ENCODE measurements at places on chromosomes 4 and X. TPM values are rescaled to one million over a fixed set of nuclear protein-coding genes. Genes with fewer than 3 reads are reported as not detected.

NWD2 gene
- 0.05 TPM for total RNA-seq

GRCh38 chr4:45946699-45947098 lies 177.2 kb downstream of the GABRG1 start:
- no peak for DNase-seq

NAAA gene
- total RNA-seq, result 3.5 TPM

- no peak for DNase-seq
These were observed 63.0 kb downstream of the GPC3 start for GRCh38 chrX:133922390-133922771.

XAGE1A gene
- not detected for total RNA-seq

SPATA4 gene
- total RNA-seq, result not detected

MSMO1 gene
- total RNA-seq, result 139 TPM

CHRDL1 gene
- 14.3 TPM for total RNA-seq

BMX gene
- not detected for total RNA-seq

GRCh38 chrX:102745857-102746584 lies 25.5 kb downstream of the GPRASP3 start:
- DNase-seq, result no peak

GRCh38 chr4:155609455-155610059 lies 57.1 kb upstream of the GUCY1A1 start:
- DNase-seq, result no peak

DNA sequence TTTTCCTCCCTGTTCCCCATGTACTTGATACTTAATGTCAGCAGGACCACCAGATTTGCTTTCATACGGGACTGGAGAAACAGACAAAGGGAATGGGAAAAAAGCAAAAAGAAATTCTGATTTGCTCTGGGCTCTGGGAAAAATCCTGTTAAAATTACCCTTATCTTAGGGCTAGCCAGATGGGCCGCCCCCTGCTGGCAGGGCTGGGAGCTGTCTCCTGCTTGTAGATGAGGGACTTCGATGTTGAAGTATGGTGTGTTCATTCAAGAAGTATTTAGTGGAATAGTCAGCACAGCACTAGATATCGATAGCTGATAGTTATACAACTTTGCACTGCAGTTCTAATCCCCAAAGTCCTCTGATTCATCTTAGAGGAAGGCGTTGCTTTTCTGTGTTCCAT lies 45.8 kb downstream of the BCORL1 start:
- DNase-seq, result no peak

TIGD4 gene
- 3.9 TPM for total RNA-seq

- DNase-seq, result no peak
These were observed 163.6 kb upstream of the KLF3 start for GRCh38 chr4:38500433-38500832.

DNA sequence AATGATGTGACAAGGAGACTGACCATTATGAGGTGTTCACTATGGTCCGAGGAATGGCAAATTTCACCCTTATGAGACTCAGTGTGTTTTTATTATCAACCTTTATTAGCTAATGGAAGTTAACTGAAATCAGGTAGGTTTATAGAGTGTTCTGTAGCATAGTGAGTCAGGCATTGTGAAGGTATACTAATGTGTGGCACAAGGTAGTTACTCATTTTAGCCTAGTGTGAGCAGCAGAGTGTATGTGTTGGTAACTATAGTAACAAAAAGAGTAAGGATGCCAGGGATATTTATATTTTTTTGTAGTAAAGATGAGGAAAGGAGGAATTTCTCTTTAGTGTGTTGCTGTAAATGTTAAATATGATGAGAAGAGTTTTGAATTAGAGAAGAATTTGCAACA lies 12.0 kb downstream of the PDLIM5 start:
- no peak for DNase-seq

DNA sequence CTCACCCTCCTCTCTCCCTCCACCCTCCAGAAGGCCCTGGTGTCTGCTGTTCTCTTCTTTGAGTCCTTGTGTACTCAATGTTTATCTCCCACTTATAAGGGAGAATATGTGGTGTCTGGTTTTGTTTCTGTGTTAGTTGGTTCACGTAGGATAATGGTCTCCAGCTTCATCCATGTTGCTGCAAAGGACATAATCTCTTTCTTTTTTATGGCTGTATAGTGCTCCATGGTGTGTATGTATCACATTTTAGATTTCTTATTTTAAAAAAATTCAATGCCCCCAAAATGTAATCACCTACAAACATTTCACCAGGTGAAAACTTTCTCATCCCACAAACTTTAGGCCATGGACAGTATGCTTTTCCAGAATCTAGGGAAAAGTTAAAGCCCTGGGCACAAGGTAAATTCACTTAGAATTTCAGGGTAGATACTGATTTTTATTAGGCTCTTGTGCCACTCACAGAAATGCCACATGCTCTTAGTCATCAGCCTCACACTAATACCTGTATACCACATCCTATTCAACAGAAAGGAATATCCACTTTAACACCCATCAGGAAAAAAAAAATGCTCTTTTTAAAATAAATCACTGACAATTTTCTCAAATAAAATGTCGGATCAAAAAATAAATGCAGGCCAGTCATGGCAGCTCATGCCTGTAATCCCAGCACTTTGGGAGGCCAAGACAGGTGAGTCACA lies 104.8 kb upstream of the ENPP6 start:
- no peak for DNase-seq

MOSPD2 gene
- 11.5 TPM for total RNA-seq

BGN gene
- 85.2 TPM for total RNA-seq

PSMD10 gene
- 93.9 TPM for total RNA-seq

DNA sequence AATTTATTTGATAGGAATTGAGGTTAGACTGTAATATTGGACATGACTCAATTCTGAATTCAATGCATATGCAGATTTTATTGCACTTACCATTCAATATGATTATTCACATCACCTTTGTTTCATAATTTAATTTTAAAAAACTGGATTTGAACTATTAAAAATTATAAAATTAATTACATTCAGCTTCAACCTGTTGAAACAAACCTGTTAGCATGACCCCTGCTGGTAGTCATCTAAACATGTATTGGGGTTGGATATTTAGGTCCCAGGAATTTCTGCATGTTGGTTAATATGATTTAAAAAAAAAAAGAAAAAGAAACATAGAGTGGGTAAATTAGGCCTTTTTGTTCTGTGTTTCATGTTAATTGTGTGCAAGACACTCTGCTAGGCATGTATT lies 85.9 kb downstream of the ARSJ start:
- DNase-seq, result no peak

CXorf49 gene
- total RNA-seq, result not detected

SULT1E1 gene
- not detected for total RNA-seq

GCNA gene
- total RNA-seq, result 2.3 TPM

Measured in neural crest cell (in vitro differentiated cells).